ENCODE measurements at places on chromosomes 16 and 17.

GRCh38 chr16:65789161-65789945 is 577.1 kb upstream of the CDH5 start:
- no peak for DNase-seq

DNA sequence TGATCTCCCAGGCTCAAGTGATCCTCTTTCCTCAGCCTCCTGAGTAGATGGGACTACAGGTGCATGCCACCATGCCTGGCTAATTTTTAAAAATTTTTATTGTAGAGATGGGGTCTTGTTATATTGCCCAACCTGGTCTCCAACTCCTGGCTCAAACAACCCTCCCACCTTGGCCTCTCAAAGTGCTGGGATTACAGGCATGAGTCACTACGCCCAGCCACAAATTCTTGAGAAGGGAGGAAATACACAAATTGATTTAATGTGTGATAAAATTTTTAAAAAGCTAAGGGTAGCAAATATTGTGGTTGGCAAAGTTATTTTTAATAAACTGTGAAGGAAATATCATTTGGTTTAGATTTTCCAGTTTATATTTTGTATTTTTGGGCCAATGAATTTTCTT is 9.6 kb downstream of the ITGAD start:
- DNase-seq, result no peak

- no peak for DNase-seq
Measured at GRCh38 chr17:18381158-18381952, 3.8 kb downstream of the EVPLL start.

DNA sequence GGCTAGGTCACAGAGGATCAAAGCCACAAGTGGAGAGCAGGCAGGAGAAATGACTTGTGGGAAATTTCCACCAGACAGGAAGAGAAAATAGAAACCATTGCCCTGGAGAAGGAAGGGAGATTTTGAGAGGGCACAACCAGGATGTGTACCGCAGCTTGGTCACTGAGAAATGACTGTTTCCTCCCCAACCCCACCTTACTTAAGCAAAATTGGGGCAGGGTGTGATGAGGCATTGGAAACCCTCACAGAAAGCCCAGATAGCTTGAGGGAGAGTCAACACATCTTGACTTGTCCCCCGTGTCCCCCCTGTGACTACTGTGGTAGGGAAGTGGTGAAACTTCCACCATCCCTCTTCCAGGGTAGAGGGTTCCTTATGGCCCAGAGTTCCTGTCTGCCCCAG is 113.5 kb upstream of the FAM20A start:
- DNase-seq, result no peak

DNA sequence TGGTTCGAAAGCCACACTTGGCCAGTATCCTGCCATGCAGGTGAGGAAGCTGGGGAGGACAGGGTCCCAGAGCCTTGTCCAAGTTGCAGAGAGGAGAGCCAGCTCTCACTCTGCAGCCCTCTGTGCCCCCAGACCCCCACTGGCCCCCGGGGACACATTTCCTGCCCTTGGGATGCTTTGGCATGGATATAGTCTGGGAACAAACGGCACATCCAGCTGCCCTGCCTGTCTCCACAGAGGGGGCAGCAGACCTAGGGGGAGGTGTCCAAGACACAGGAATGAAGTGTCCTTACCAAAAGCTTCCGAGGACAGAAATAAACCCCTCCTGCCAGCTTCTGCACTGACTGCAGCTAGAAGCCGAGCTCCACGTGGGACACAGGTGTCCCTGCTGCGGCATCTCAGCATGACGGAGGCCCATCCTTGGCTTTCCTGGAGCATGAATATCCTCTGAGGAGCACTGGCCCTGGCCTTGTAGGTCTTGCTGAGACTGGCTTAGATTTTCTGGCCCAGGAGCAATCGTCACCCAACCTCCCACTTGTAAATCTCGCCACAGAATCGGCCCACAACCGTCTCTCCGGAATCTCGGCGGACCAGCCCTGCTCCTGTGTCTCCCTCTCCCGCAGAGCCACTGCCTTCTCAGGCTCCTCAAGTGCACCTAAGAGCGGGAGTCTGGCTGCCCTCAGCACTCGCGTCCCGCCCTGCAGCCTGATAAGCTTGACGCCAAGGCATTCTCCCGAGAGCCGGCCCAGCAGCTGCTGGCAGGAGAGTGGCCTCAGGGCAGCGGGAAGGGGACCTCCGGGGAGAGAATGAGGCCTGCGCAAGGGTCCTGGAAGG is 1.1 kb upstream of the CAPN15 start:
- peak; percentile 43 for DNase-seq

DNA sequence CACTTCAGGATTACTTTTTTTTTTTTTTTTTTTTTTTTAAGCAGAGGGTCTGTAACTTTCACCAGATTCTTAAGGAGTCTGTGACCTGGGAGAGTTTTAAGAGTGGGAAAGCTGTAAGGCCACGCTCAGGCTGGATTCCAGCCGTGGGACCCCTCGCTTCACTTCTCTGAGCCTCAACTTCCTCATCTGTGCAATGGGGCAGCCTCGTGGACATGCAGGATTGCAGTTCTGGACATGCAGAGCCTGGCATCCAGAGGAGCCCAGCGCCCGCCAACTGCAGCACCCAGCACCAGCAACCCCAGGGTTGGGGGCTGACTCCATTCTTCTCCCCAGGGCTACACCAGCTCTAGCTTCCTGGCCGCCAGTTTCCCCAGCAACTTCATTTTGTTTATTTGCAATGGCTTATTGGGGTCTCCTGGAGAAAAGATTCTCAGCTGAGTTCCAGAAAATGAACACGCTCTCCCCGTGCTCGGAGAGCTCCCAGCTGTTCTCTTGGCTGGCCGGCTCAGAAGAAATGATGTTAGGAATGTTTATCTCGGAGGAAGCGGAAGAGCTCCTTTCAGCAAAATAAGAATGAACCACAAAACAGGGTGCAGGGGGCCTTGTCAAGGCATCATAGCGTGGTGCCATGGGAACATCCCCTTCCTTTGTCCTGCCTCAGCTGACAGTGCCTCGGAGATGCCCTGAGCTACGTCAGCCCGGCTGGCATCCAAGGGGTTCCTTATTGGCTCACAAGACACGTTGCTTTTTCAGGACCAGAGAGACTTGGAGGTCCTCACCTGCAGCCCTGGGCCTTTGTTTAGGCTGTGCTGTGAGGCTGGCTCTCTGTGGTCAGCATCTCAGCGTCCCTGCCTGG is 22.9 kb upstream of the ZCCHC14 start:
- no peak for DNase-seq

DNA sequence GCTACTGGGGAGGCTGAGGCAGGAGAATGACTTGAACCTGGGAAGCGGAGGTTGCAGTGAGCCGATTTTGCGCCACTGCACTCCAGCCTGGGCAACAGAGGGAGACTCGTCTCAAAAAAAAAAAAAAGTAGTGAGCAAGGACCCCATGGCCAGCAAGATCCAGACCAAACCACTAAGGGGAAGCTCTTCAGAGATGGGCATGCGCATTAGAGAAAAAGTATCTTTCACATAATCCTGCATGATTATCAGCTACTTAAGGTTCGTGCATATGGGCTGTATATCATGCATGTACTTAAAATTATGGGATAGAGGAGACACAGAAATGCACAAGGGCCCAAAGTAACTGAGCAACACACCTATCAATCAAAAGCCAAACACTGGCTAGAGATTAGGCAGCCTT is 10.7 kb upstream of the CCL22 start:
- DNase-seq, result no peak

DNA sequence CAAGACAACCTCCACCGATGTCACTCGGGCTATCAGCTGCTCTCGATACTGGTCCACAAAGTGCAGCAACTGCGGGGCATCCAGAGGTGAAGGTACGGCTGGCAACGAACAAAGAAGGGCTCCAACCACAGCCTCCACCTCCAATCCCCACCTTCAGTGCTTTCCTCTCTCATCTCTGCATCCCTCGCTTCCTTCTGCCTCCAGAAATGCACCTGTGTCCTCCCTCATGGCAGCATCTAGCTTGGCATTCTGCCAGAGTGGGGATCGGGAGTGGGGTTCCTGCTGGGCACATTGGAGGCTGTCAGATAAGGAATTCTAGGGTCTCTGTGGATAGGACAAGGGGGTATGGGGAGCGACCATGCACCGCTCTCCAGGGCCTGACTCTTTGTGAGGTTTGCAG is 28.6 kb downstream of the MIS12 start:
- no peak for DNase-seq

DNA sequence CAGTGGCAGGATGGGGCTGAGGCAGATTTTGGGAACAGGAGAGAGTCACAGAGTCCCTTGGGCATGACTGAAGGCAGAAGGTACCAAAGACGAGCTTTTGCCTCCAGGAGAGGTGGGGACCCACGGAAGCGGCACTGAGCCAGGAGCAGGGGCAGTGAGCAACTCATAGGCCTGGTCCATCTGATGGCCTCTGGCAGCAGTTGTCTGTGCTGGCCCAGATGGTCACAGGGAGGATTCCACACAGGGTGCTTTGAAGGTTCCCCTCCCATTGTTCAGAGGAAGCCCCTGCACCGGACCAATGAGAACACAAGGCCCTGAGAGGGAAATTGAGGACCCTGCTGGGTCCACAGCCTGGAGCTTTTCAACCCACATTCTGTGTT is 360.3 kb upstream of the TNRC6C start:
- DNase-seq, result no peak

- DNase-seq, result no peak
Measured at GRCh38 chr17:10771148-10771547, 32.8 kb downstream of the TMEM238L start.

GRCh38 chr16:85416228-85417109 is 196.7 kb upstream of the GSE1 start:
- peak; percentile 94 for DNase-seq

GRCh38 chr16:11007714-11008280 is 63.4 kb downstream of the CLEC16A start:
- DNase-seq, result no peak
